Neural progenitor cell (in vitro differentiated cells): ENCODE measurements at places on chromosomes 6 and 20. TPM values are rescaled to one million over a fixed set of nuclear protein-coding genes. Genes with fewer than 3 reads are reported as not detected.

GRCh38 chr20:24576447-24576846 is 107.0 kb downstream of the SYNDIG1 start:
- no peak for DNase-seq
- H3K27ac ChIP-seq: no peak overlapping the region
- H3K27me3 ChIP-seq: no peaks in the 10 kb centered on the region
- H3K4me3 ChIP-seq: no peak overlapping the region
- H3K4me1 ChIP-seq: no peaks in the 10 kb centered on the region

DNA sequence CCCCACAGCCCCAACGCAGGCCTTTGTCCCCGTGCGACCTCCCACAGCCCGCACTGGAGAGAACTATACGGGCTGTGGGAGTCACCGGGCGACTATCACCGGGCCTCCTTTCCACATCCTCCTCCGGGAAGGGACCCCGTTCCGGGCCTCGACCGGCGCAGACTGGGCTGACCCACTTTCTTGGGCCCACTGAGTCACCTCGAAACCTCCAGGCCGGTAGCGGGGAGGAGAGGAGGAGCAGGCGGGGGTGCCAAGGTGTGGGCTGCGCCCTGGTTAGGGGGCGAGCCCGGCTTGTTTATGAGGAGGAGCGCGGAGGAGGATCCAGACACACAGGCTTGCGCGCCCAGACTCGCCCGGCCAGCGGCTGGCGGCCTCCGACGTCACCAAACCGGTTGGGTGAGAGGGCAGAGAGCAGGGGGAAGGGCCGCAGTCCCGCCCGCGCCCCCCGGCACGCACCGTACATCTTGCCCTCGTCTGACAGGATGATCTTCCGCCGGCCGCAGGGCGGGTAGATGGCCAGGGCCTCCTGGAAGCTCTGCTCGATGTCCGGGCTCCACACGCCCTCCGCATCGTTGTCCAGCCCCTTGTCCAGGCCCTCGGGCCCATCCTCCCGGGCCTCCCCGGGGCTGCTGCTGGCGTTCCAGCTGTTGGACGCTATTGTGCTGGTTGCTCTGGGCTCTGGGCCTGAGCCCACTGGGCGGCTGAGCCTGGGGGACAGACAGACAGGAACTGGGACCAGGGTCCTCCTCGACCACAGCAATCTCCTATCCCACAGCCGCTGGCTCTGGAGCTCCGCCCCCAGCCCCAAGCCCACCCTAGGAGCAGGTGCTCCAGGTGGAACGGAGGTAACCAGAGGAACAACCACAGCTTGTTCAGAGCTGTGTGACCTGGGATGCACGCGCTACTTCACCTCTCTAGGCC is 10.6 kb downstream of the TEAD3 start:
- no peaks in the 10 kb centered on the region for H3K27me3 ChIP-seq
- H3K36me3 ChIP-seq: no peaks in the 10 kb centered on the region
- H3K4me3 ChIP-seq: no peak overlapping the region
- peak; percentile 65 for DNase-seq

EYA2 gene
- 1.8 and 2.1 TPM in 2 replicates for total RNA-seq

FANCE gene
- total RNA-seq: 9.3 and 23.9 TPM in 2 replicates

GRCh38 chr20:36010076-36010475 is 41.7 kb downstream of the CNBD2 start:
- peak; percentile 46 for DNase-seq
- no peak overlapping the region for H3K4me3 ChIP-seq
- H3K4me1 ChIP-seq: peaks cover 11% of the 10 kb centered on the region
- no peaks in the 10 kb centered on the region for H3K27me3 ChIP-seq
- no peak overlapping the region for H3K27ac ChIP-seq

DNA sequence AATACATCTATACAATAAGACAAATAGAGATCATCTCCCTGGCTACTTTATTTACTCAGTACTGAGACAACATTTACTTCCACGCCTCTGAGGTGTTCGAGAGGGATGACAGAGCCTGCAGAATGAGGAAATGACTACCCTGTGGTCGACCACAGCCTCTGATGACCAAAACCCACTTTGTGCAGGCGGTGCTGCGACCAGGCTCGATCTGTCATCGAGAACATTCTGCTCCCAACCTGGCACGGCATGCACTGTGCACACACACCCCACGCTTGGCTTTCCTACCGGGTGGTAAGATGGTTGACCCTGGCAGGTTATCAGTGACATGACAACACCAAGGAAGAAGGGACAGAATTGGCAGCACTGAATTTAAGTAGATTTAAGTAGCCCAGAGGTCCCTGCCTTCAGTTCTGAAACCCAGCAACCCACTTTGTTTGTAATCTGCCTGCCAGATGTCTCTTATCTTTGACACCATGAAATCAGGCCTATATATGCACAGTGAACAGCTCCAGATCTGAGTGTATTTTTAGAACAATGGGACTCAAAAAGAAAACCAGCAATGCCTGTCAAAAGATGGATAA is 42.6 kb downstream of the TTI1 start:
- no peak overlapping the region for H3K4me3 ChIP-seq
- H3K27ac ChIP-seq: no peak overlapping the region
- no peaks in the 10 kb centered on the region for H3K36me3 ChIP-seq
- peaks cover 19% of the 10 kb centered on the region for H3K4me1 ChIP-seq

MTFR2 gene
- 6.2 and 12.6 TPM in 2 replicates for total RNA-seq

HLA-DMB gene
- total RNA-seq: 4.3 and 4.5 TPM in 2 replicates

- no peak for DNase-seq
- peaks cover 51% of the 10 kb centered on the region for H3K27me3 ChIP-seq
- H3K27ac ChIP-seq: no peak overlapping the region
- peaks cover 13% of the 10 kb centered on the region for H3K4me1 ChIP-seq
Measured at GRCh38 chr6:7535498-7535897, 6.0 kb upstream of the DSP start.

DNA sequence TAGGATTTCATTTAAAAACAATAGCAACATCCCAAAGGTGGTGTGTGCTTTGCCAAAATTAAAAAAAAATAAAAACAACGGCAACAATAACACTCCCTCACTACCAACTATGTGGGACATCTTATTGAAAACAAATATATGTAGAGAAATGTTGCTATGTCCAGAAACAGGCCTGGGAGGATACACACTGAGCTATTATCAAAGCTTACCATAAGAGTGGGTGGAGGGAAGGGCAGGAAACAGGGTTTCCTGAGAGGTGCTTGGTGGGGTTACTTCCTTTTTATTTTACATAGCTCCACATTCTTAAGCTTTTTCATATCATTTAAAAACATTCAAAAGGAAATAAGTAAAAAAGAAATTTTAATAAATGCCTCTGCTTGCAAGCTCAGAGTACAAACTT is 150.0 kb upstream of the RIPOR2 start:
- H3K27me3 ChIP-seq: no peaks in the 10 kb centered on the region
- H3K36me3 ChIP-seq: no peaks in the 10 kb centered on the region
- H3K4me1 ChIP-seq: no peaks in the 10 kb centered on the region
- H3K4me3 ChIP-seq: no peak overlapping the region
- H3K27ac ChIP-seq: no peak overlapping the region

DNA sequence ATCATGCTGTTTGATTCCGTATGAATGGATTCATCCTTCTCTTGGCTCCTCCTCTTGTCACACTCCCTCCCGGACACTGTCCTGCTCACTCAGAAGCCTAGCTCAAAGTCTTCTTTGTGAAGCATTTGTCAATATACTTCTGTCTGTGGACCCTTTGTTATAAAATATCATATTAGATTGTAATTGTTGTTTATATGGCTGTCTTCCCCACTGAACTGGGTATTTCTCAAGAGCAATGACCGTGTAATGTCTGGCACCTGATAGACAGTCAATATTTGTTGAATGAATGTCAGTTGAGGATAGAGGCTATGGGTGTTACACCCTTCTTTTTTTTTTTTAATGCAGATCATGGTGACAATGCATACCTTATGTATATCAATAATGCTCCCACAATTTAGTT is 335.3 kb downstream of the SOX4 start:
- no peaks in the 10 kb centered on the region for H3K36me3 ChIP-seq
- H3K27ac ChIP-seq: no peak overlapping the region
- no peak overlapping the region for H3K4me3 ChIP-seq
- H3K4me1 ChIP-seq: no peaks in the 10 kb centered on the region
- H3K27me3 ChIP-seq: no peaks in the 10 kb centered on the region
- DNase-seq: no peak

GRCh38 chr6:31734821-31735406 is 1.4 kb downstream of the CLIC1 start:
- H3K36me3 ChIP-seq: peaks cover 5% of the 10 kb centered on the region
- H3K4me1 ChIP-seq: peaks cover 34% of the 10 kb centered on the region
- peak; percentile 53 for DNase-seq
- H3K4me3 ChIP-seq: peak overlapping the region; percentile 92
- H3K27ac ChIP-seq: peak overlapping the region; percentile 16
- H3K27me3 ChIP-seq: no peaks in the 10 kb centered on the region

- H3K27me3 ChIP-seq: no peaks in the 10 kb centered on the region
- no peak overlapping the region for H3K4me3 ChIP-seq
- H3K36me3 ChIP-seq: no peaks in the 10 kb centered on the region
Measured at GRCh38 chr20:33105316-33105924, 26.0 kb downstream of the BPIFB4 start.

XKR7 gene
- total RNA-seq: 0.07 and 0.19 TPM in 2 replicates

DNA sequence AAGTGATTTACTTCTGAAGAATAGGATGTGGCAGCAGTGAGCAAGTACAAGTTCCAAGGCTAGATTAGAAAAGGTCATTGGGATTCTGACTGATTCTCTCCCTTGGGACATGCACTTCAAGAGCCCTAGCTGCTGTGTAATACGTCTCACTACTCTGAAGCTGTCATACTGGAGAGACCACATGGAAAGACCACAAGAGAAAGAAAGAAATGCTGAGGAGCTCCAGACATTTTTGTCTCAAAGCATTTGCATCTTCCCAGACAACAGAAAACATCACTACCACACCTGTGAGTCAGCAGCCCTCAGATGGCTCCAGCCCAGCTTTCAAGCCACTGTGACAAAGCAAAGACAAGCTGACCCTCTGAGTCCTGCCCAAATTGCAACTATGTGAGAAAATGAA is 20.7 kb downstream of the TENT5A start:
- no peak for DNase-seq
- H3K27me3 ChIP-seq: no peaks in the 10 kb centered on the region
- no peaks in the 10 kb centered on the region for H3K4me1 ChIP-seq

- no peaks in the 10 kb centered on the region for H3K36me3 ChIP-seq
- no peak overlapping the region for H3K27ac ChIP-seq
- no peaks in the 10 kb centered on the region for H3K27me3 ChIP-seq
- H3K4me1 ChIP-seq: no peaks in the 10 kb centered on the region
- no peak for DNase-seq
- H3K4me3 ChIP-seq: no peak overlapping the region
Measured at GRCh38 chr20:43372051-43372450, 85.6 kb upstream of the SRSF6 start.

GRCh38 chr6:25186919-25187318 is 92.3 kb upstream of the CARMIL1 start:
- no peak for DNase-seq
- no peaks in the 10 kb centered on the region for H3K27me3 ChIP-seq

- H3K36me3 ChIP-seq: no peaks in the 10 kb centered on the region
- H3K27me3 ChIP-seq: no peaks in the 10 kb centered on the region
- H3K4me1 ChIP-seq: peaks cover 22% of the 10 kb centered on the region
- peak; percentile 36 for DNase-seq
- peak overlapping the region; percentile 83 for H3K4me3 ChIP-seq
Measured at GRCh38 chr20:2652724-2653555, 508 bp downstream of the NOP56 start.

DHX16 gene
- total RNA-seq: 17.6 and 29.2 TPM in 2 replicates

MLIP gene
- total RNA-seq: not detected in 2 replicates

DNA sequence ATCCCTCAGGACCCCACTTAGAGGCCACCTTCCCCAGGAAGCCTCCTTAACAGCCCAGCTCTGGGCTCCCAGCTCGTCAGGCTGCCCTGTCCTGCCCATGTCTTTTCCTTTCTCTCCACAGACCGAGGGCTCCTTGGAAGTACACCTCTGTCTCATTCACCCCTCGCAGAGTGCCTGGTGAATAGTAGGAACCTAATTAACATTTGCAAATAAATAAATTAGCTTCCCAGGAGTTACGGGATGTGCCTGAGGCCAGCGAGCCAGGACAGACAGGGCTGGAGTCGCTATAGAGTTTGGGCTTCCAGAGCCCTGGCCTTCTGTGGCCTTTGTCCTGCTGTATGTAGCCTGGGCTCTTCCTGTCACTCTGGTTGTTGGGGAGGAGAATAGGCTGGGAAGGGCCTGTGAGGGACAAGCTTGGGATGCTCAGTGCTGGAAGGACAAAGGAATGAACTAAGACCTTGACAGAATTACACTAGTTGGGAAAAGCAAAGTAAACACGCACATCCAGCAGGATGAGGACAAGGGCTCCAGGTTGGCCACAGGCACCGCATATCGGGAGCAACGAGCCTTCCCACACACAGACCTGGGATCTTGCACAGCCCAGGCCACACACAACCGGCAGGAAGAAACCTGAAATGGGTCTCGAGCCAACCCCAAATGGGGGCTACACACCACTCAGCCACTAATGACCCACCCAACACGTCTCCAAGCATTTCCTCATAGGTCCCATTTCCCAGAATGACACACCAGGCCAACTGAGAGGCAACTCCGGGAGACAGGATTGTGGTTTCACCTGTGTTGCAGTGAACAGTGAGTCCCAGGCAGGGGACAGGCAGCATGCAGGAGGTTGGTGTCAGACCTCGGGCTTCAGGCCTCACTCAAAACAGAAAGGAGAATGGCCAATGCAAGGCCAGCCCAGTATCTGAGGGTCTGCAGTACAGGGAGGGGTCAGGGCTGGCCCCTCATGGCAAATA is 9.7 kb downstream of the MAP1LC3A start:
- H3K27ac ChIP-seq: no peak overlapping the region
- no peaks in the 10 kb centered on the region for H3K36me3 ChIP-seq
- H3K27me3 ChIP-seq: no peaks in the 10 kb centered on the region
- DNase-seq: no peak
- H3K4me1 ChIP-seq: no peaks in the 10 kb centered on the region

- no peak for DNase-seq
- H3K27me3 ChIP-seq: no peaks in the 10 kb centered on the region
- no peaks in the 10 kb centered on the region for H3K4me1 ChIP-seq
- no peak overlapping the region for H3K4me3 ChIP-seq
- H3K36me3 ChIP-seq: no peaks in the 10 kb centered on the region
- H3K27ac ChIP-seq: no peak overlapping the region
Measured at GRCh38 chr20:23143098-23143497, 57.0 kb upstream of the CD93 start.

DNA sequence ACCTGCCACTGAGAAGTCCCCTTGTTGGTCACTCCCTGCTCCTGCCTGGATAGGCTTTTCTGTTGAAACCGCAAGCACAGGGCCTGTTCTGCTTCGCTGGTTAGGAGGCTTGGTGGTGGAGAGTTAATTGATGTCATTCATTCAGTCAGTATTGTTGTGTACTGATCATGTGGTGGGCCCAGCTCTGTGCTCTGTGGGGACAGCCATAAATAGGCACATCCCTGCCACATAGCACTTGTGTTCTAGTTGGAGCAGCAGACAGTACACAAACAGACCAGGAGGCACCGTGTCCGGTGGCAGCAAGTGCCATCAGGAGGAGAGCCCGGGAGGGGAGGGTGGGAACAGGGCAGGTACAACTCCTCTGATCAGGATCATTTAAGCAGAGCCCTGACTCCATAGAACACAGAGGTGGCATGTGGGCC is 155.2 kb upstream of the INSM1 start:
- peaks cover 56% of the 10 kb centered on the region for H3K4me1 ChIP-seq
- H3K27ac ChIP-seq: no peak overlapping the region
- DNase-seq: peak; percentile 35
- H3K4me3 ChIP-seq: no peak overlapping the region
- H3K36me3 ChIP-seq: no peaks in the 10 kb centered on the region
